Natural killer cell (primary cell): ENCODE measurements at places on chromosomes 13 and 19. TPM values are rescaled to one million over a fixed set of nuclear protein-coding genes. Genes with fewer than 3 reads are reported as not detected.

Gene UPK1A
- total RNA-seq, result not detected

Gene CYP4F2
- total RNA-seq, result 0.75 TPM

Gene AMER2
- not detected for total RNA-seq

Gene CD37
- 392 TPM for total RNA-seq

Gene FPR1
- total RNA-seq, result 20.2 TPM

DNA sequence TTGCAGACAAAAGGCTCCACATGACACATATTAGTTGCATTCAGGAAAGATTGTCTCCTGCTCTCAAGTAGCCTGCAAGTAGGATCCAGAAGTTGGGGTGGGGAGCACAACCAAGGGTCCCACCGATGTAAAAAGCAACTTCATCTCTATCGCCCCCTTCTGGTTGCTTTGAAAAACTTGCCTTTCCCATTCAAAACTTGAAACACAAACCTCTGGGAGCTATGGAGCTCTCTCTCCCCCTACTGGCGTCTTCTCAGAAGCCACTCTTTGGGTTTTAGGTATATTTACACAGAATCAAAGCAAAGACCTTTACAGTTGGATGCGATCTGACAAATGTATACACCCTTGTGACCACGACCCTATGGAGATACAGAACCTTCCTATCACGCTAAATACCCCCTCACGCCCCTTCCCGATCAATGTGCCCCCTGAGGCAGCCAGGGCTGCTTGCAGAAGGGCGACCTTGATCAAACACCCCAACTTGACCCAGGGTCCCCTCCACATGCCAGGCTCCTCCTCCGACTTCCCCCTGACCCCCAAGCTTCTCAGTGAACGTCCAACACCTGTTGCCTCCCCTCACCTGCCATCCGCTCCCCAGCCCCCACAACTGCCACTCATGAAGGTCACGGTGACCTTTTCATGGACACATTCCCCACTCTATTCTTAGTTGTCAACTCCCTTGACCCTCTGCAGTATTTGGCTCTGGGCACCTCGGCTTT, 10.1 kb downstream of the NOSIP start:
- DNase-seq, result peak; percentile 39

DNA sequence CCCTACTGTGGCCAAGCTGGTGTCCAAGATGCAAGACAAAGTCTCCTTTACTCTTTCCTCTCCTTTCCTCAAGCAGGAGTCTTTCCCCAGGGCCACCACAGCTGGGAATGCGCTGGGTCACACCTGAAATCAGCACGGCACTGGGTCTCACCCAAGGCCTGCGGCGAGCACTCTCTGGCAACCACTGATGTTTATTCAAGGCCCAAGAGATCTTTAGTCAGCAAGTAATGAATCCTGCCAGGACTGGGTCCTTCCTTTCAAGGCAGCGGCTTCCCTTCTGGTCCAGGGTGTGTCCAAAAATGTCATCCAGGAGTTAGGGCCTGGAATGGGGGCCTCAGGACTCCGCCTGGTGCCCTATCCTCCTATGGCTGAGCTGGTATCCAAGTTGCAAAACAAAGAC, 24.1 kb downstream of the BLOC1S3 start:
- no peak for DNase-seq

GRCh38 chr19:38433268-38433733, at the start of gene RYR1:
Gene RYR1 (plus strand): TSS chr19:38433691. CDS start chr19:38433830, 139 bp downstream.
- peak; percentile 23 for DNase-seq
